ENCODE measurements at places on chromosomes 2 and 18.
A peak's percentile ranks its signal among the peaks of the same experiment; 100 is the strongest.

GRCh38 chr18:37481072-37481471 lies 84.5 kb downstream of the CELF4 start:
- no peak for DNase-seq

GRCh38 chr2:20415511-20415918 lies 31.4 kb upstream of the RHOB start:
- no peak for DNase-seq

GRCh38 chr2:39479696-39480095 lies 42.6 kb upstream of the MAP4K3 start:
- DNase-seq = no peak

DNA sequence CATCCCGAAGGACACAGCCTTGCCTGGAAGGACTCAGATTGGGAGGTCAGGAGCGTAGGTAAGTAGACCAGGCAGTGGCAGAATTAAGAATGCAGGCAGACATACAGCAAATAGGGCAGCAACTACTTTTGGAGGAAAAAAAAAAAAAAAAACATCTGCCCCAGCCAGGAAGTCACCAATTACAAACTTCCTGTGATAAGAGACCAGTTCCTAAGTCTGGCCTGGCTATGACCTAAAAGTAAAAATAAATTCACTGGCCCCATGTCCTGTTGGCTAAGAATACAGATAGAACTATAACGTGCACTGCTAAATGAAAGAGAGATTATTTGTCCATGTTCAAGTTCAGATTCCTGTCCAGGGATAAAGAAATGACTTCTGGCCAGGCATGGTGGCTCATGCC lies 45.2 kb upstream of the NOSTRIN start:
- no peak for DNase-seq

DNA sequence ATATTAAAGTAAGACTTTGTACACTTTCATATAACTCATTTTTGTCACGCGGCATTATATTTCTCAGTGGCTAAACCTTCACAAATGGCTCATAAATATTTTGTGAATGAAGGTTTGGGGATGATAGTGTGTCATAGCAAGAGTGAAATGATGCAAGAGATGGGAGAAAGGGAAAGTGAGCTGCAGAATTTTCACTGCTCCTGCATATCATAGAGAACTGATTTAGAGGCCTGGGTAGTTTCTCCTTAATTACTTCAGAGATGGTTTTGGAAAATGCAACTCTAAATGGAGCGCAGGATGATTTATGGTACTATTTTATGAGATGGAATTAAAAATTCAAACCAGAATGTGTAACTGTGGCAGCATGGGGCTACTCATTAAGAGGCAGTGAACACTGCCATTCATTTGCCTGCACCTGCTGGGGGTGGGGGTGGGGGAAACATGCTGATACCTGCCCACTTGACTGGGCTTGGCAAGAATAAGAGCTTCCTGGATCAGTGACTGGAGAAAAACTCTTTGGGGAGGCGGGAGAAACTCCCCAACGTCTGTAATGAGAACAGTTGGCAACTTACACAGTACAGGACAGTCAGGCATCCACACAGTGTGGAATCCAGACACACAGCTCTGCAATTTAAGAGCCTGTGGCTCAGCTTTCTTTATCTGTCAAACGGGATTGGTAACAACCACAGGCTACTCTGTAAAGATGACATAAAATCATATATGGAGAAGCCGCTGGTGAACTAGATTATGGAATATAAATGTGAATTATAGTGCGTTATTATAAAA lies 941.9 kb downstream of the SLC4A3 start:
- DNase-seq = peak; percentile 99

DNA sequence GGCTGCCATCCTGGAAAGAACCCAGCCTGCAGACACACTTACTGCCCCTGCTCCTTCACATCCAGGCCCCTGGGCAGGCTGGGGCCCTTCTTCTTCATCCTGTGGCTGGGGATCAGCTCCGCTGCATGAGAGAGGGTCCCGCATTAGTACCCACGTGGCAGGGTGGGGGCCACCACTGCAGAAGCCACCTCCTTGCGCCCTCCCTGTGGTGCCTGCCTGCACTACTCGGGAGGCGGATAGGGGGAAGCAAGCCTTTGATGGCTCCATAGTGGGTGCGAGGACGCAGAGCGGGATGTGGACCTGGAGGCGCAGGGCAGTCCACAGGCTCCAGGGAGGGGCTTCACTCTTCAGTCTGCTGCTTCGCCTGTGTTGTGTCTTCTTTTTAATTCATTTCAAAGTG lies 46.7 kb downstream of the GPC1 start:
- no peak for DNase-seq

GRCh38 chr2:202091476-202091875 lies 18.4 kb downstream of the KIAA2012 start:
- no peak for DNase-seq

DNA sequence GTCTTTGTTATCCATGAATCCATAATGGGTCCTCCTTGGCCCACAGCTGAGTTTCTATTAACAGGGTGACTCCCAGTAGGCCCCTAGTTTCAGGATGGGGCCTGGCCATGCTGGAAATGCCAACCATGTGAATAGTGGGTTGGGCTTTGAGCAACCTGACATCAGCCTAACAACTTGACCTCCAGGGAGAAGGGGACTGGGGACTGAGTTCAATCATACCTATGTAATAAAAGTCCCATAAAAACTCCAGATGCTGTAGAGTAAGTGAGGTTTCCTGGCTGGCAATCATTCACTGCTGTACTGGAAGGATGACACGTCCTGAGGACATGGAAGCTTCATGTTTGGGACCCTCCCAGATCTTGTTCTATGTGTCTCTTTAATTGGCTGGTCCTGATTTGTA lies 7.9 kb downstream of the REV1 start:
- no peak for DNase-seq

GRCh38 chr2:104443145-104443544 lies 410.8 kb upstream of the POU3F3 start:
- DNase-seq = no peak

- no peak for DNase-seq
Measured at GRCh38 chr2:173657996-173658717, 303.5 kb downstream of the CDCA7 start.

GRCh38 chr18:35291166-35291565 lies 1.1 kb upstream of the ZSCAN30 start:
- no peak for DNase-seq

DNA sequence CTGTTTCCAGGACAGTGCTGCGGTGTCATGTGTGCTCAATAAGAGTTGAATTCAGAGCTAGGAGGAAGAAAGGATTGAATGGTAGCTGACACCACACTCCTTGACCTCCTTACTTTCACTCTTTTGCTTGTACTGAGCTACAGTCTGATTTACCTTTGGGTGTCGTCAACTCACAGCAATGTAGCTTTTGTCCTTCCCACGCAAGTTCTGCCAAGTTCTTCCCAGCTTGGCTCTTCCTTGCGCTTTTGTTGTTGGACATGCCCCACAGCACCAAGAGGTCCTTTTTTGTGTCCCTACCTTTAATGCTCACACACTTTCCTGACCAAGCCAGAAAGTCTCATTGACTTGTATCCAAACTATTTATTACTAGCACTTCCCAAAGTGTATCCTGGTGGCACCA lies 38.3 kb upstream of the ITGB6 start:
- DNase-seq = no peak

- DNase-seq = no peak
Measured at GRCh38 chr18:31206071-31206470, 43.4 kb upstream of the DSC1 start.

- DNase-seq = no peak
Measured at GRCh38 chr2:23158306-23158705, 226.7 kb upstream of the KLHL29 start.

- peak; percentile 66 for DNase-seq
Measured at GRCh38 chr2:7119132-7119835, 202.1 kb downstream of the RNF144A start.

All from DMS79 treated with DMSO at 0.1 percent for 48 hours (cell line).